ENCODE measurements at places on chromosomes 12 and 14.

GRCh38 chr12:49733219-49734017 lies 7.9 kb upstream of the TMBIM6 start:
- no peak for DNase-seq

GRCh38 chr12:18391151-18391550 lies 129.8 kb downstream of the PIK3C2G start:
- no peak for DNase-seq

GRCh38 chr14:95533391-95533821 lies 1.4 kb upstream of the GLRX5 start:
- no peak for DNase-seq

DNA sequence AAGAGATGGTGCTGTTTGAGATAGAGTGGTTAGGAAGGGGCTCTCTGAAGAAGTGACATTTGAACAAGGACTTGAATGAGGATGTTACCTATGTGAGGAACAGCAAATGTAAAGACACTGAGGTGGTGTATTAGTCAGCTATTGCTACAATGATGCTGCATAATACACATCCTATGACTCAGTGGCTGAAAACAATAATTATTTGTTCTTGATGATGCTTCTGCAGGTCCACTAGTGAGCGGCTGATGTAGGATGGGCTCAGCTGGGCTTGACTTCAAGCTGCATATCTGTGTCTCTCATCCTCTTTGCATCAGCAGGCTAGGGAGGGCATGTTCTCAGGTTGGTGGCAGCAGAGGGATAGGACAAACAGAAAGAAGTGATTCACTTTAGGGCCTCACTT lies 21.4 kb upstream of the CLMN start:
- no peak for DNase-seq

- DNase-seq = no peak
Observed at GRCh38 chr12:75672200-75672599, 160.8 kb upstream of the KRR1 start.

DNA sequence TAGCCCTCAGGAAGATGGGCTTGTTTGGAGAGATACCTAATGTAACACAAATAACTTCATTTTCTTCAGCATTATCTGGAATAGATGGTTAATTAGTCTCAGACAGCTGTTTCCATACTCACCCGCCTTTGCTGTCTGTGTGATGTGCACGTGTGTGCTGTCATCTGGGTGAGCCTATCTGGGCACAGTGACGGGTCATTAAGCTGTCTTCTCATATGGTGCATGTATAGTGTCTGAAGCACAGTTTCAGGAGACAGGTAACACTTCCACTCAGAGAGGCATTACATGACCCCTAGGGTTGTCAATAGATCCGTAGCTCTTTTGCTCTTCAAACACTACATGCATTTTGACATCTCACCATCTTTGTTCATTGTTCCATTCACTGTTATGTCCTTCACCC lies 493.3 kb downstream of the APAF1 start:
- DNase-seq = no peak

- DNase-seq = no peak
Observed at GRCh38 chr14:54370323-54371198, 26.2 kb upstream of the CDKN3 start.

GRCh38 chr12:87704374-87704773 lies 324.8 kb downstream of the C12orf50 start:
- no peak for DNase-seq

- no peak for DNase-seq
Observed at GRCh38 chr12:52452101-52452500, at the start of gene KRT6B. KRT6B (minus strand) TSS chr12:52452146; CDS start chr12:52452078, 68 bp downstream.

- DNase-seq = no peak
Observed at GRCh38 chr14:100147691-100148464, 11.6 kb downstream of the DEGS2 start.

- DNase-seq = no peak
Observed at GRCh38 chr12:47343684-47344567, 264.2 kb upstream of the AMIGO2 start.

DNA sequence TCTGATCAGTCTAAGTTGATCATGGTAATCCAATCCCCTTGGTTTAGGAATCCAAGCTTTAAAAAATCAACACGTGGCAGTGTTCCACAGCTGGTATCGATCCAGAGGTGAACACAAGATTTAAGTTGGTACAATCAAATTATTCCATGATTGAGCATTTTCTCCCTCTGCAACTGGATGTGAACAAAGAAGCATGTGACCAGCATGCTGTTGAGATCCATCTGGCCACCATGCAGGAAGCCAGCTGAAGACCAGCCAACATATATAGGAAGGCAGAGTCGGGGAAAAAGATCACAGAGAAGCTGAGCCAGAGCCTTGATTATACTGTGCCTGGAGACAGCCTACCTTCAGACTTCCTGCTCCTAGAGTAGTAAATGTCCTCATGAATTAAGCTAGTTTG lies 158.3 kb downstream of the SEC23A start:
- DNase-seq = no peak
